ENCODE measurements at places on chromosomes 5 and 9. TPM values are rescaled to one million over a fixed set of nuclear protein-coding genes. Genes with fewer than 3 reads are reported as not detected.
A peak's percentile ranks its signal among the peaks of the same experiment; 100 is the strongest.

The SPINK5 gene
- 2.0 TPM for total RNA-seq

The OR1N2 gene
- not detected for total RNA-seq

The SLC1A3 gene
- 35.3 TPM for total RNA-seq

GRCh38 chr5:162242416-162242815 lies 174.8 kb downstream of the GABRG2 start:
- DNase-seq: no peak

DNA sequence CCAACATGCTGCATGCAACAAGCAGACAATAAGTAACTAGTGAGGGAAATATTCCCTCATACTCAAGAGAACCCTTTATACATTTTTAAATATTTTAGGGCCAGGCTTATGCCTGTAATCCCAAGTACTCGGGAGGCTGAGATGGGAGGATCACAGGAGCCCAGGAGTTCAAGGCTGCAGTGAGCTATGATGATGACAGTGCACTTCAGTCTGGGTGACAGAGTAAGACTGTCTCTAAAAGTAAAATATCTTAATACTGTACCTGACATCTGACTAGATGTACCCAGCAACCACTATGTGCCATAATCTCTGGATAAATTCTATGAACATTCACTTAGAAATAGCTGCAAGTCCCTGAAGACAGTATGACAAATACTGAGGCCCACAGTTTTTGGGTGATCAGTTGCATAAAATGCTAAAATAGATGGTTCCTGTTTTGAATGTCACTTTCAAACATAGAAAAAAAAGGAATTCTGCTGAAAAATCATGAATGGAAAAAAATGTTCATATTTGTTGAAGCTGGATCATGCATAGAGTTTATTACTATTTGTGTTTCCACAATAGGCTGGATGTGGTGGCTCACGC lies 2.0 kb upstream of the C5orf15 start:
- DNase-seq: no peak

DNA sequence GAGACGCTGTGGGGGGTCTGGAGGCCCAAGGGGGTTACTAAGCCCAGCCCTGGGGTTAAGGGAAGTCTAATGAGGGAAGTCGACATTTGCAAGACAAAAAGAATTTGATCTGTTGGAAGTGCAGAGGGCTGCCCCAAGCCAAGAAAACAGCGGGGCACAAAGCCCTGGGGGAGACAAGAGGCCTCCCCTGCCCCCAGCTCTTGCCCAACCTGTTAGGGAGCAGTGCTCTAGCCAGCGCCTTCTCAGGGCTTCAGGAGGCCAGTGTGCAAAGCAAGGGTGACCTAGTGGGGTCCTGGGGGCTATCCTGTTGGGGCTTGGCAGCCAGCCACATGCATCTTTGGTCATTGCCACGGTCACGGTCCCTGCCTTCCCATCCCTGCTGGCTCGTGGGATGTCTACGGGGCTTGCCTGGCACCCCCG lies 25.2 kb downstream of the GFI1B start:
- peak; percentile 49 for DNase-seq

- DNase-seq: no peak
These were observed 130.2 kb downstream of the ARRDC3 start for GRCh38 chr5:91252916-91253315.

- DNase-seq: no peak
These were observed 652.3 kb downstream of the BNC2 start for GRCh38 chr9:16217943-16218701.

Data from H1 (cell line).